Cardiac fibroblast (primary cell): ENCODE measurements at places on chromosomes 12 and 14.

- no peak for DNase-seq
These were observed 3.1 kb downstream of the NR4A1 start for GRCh38 chr12:52054231-52054832.

GRCh38 chr14:102738373-102739189, 38.7 kb upstream of the TRAF3 start:
- no peak for DNase-seq

DNA sequence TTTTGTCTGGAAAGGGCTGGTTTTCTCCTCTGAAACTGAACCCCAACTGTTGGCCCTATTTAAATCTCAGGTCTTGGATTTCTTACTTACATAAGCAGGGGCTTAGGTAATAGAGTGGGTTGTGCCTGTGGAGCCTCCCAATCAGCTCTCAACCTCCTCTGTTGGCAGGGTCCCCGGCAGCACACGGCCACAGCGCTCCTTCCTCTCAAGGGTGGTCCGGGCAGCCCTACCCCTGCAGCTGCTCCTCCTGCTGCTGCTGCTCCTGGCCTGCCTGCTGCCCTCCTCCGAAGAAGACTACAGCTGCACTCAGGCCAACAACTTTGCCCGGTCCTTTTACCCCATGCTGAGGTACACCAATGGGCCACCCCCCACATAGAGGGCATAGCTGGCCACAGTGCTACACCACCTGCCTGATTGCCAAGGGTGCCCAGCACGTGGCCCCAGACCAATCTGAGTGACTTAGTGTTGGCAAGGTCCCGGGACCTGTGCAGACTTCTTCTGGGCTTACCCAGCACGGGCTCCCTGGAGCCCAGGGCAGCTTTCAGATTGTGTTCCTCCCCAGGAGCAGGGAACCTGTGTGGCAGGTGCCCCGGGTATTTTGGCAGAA, 68.9 kb downstream of the ESR2 start:
- no peak for DNase-seq

GRCh38 chr12:69886109-69886508, 61.1 kb downstream of the MYRFL start:
- no peak for DNase-seq

DNA sequence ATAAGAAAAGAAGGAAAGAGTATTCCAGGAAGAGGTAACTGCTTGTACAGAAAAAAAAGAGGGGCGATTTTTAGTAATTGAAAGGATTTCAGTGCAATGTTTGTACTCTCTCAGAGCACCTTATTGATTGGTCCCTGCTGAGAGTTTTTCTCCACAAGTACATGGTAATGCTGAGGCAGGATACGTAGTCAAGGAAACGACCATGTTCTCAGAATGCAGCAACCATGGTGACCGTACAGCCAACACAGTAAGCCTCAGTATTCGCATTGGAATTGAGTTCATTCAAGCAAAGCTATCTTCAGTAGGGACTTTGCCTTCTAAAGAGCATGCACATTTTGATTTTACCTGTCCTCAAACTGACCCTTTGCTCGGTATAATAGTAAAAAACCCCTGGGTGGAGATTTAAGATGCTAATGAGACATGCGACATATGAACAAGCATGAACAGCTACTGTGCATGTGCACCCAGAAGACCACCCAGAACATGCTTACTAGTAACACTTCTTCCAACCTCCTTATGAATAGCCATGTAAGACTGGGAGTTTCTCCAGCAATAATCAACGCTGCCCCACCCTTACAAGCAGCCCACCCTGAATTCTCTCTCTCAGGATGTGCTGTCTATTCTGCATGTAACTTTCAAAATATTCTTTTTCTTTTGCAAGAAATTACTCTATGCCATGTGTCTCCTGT, 6.2 kb upstream of the SLC41A2 start:
- no peak for DNase-seq

GRCh38 chr12:131330106-131330815, 376.6 kb downstream of the ADGRD1 start:
- no peak for DNase-seq

- DNase-seq = no peak
These were observed 1.8 kb downstream of the STAC3 start for GRCh38 chr12:57248934-57249742.

DNA sequence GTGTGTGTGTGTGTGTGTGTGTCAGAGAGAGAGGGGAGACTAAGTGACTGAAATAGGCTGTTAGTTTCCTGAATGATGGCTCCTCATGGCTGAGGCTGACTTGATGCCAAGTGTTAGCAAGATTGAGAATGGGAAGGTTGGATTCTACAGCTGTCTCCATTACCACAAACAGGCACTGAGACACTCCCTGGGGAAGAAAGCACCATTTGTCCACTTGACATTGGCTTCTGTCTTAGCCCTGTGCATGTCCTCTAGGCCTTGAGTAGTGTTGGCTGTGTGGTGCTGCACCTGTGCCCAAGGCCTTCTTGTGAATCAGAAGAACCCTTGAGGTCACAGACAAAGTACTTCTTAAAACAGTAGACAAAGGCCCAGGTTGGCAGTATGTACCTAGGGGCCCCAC, 15.6 kb downstream of the ERG28 start:
- no peak for DNase-seq

GRCh38 chr14:82029038-82029437, 495.4 kb upstream of the SEL1L start:
- no peak for DNase-seq

DNA sequence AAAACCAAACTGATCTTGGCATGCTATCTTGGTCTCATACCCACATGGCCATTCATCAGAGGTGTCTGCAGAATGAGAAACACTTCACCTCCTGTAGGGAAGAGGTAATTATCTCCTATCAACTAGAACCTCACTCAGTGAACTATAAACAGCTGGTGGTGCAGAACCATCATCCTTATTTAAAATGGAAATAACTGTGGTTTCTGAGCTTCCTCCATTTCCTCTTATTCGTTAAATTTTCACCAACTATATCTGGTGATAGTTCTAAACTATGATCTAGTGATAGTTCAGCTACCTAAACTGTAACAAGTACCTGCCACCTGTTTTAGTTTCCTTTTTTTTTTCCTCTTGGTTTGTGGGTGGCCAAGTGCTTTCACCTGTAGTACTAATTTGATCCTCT, 218.5 kb downstream of the FUT8 start:
- no peak for DNase-seq
